ENCODE measurements at places on chromosomes 6 and 20.

- no peak for DNase-seq
These were observed 55.7 kb upstream of the IPCEF1 start for GRCh38 chr6:154412106-154412820.

DNA sequence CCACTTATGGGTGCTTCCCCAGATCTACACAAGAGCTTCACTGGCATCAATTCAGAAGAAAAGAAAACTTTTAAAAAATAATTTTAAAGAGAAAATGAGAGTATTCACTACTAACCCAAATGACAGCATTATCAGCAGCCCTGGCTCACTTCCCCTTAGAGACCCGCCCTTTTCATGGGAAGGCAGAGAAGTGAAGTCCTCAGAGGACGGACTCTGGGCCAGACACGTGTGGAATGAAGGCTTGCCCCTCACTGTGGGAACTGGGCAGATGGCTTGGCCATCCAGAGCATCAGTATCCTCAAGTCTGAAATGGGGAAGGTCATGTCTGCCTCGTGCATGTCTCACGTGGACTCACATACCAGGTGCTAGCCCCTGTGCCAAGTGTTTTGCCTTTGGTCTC, 63.5 kb downstream of the JAG1 start:
- no peak for DNase-seq

DNA sequence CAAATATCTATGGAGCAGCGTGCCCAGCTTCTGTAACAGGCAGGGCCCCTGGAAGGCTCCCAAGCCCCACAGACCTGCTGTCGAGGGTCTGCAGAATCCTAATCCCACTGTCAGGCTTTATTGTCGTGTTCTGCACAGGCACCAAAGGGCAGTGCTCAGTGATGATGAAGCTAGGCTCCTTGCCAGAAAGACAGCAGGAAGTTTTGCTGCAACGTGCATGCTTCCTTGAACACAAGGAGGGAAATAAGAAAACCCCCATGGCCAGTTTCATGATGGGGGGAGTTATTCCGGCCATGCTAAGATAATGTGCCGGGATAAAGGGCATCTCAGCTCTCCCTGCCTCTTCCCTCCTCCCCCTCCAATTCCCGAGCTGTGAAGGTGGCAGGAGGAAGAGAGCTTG, 109.4 kb upstream of the KCNG1 start:
- no peak for DNase-seq

DNA sequence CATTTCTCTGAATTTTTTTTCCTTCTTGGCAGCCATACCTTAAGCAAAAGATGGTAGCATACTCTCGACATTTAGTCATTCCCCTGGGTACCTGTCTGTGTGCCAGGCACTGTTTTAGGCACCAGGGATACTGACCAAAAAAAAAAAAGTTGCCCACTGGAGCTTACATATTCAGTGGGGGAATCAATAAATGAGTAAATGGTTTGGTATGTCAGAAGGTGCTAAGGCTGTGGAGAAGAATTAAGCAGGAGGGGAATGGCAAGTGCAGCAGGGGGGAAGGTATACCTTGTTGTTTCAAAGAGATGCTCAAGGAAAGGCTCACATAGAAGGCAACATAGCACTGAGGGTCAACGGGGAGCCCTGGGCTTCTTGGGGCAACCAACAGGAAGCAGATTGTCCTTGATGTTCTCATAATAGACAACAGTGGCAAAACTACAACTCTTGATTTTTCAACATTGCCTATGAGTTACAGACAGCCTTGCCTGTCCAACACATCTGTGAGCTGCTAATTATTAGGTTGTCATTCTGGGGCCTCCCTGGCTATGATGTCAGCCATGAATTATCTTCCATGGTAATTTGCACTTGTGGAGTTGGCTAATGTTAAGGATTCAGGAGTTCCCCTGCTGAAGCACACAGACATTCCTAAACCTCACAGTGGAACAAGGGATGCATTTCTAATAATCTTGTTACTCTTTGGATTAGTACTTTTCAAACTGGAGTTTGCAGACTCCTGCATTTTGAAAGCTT, 19.6 kb downstream of the NT5E start:
- DNase-seq: no peak

DNA sequence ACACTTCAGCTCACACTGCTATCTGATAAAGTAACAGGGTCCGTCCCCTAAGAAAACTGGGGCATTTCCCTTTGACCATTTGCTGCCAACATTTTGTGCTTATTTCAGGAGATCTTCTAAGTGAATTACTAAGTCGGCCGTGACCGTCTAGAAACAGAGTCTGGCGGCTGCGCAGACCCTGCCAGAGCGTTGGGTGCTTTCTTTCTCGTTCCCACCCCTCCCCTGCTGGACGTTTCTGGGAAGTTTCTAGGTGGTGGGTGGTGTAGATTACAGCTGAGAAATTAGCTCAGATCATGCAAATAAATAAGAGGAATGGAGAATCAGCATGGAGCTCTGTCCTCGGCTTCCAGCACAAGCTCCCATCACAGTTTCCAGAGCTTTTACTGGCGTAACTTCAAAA, 128.1 kb downstream of the MYLK4 start:
- DNase-seq: no peak

DNA sequence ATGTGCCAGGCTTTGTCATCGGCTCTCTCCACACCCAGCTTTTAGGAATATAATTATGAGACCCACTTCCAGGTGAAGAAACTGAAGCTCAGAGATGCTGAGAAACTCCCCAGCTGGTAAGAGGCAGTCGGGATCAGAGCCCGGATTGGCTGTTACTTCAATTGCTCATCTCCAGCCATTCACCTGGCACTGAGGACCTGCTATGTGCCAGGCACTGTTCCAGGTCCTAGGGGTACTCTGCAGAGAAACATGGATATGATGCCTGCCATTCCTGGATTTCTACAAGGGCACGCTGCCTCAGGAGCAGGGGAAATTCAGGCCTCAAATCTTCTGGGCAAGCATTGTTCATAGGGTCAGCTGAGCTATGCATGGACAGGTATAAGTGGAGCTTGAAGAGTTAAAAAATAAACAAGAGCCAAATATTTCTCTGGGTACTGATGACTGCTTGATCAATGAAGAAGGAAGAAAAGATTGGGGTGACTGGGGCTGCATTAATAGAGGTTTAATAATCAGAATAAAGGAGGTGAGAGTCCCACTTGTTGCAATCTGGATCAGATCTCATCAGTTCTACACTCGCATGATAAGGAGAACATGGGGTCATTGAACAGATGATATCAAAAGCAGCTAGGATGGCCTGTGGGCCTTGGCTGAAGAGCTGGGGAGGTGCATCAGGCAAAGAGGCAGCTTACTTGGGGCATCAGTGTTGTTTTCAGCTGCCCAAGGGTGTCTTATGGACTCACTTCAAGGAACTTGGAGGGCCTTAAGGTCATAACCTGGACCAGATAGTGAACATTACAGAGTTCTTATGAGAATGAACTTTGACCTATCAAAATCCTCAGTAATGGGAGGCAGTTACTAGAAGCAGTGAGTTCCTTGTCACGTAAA, 80.9 kb upstream of the TOX2 start:
- DNase-seq: no peak

Measured in activated CD4-positive, alpha-beta T cell treated with anti-CD3 and anti-CD28 coated beads, Interleukin-10, Interleukin-2, amounts not matched to agents 100 ng/mL and 50 ng/mL, durations not matched to agents 16 hours and 8 hours (primary cell).